ENCODE measurements at places on chromosomes 3 and 15. TPM values are rescaled to one million over a fixed set of nuclear protein-coding genes. Genes with fewer than 3 reads are reported as not detected.

The ACAN gene
- total RNA-seq, result 0.34 TPM

The PP2D1 gene
- total RNA-seq, result not detected

The PIERCE2 gene
- total RNA-seq, result 3.9 TPM

The GPR160 gene
- total RNA-seq, result 4.3 TPM

The RGMA gene
- 85.1 TPM for total RNA-seq

The WDR93 gene
- 0.51 TPM for total RNA-seq

- DNase-seq, result no peak
Observed at GRCh38 chr3:23162934-23163333, 40.2 kb upstream of the UBE2E2 start.

DNA sequence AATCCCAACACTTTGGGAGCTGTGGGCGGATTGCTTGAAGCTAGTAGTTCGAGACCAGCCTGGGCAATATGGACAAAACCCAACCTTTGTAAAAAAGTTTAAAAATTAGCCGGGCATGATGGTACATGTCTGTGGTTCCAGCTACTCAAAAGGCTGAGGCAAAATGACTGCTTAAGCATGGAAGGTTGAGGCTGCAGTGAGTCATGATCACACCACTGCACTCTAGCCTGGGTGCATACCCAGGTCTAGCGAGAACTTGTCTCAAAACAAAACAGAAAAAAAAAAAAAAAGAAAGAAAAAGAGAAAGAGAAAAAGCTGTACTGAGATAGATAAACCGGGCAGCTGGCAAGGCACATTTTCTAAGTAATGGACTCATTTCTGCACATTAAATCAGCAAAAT lies 10.6 kb downstream of the ARPP19 start:
- DNase-seq, result no peak

DNA sequence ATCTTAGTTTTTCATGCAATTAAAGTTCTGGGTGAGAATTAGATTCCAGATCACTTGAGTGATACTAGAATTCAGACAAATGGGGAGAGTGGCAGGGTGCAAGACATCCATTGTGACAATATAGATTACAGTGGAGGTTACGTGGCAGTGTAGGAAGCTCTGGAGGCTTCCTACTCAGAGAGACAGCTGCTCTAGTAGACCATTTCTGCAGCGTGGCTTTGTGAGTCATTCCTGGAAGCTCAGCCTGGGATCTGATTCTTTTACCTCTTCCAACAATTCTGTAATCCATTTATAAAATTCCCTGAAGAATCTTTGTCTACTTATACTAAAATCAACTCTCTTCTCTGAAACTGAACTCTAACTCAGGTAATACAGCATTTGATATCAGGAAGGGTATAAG lies 90.4 kb upstream of the ASB14 start:
- no peak for DNase-seq

GRCh38 chr15:71647487-71647808 lies 162.9 kb upstream of the NR2E3 start:
- no peak for DNase-seq

- DNase-seq, result no peak
Observed at GRCh38 chr3:101519685-101520365, 6.8 kb upstream of the SENP7 start.

- no peak for DNase-seq
Observed at GRCh38 chr15:77387365-77388105, 32.4 kb downstream of the PEAK1 start.

GRCh38 chr3:20669184-20669583 lies 483.2 kb upstream of the SGO1 start:
- no peak for DNase-seq
